Left hindlimb (tissue), 1 donor: ENCODE measurements at places on chromosomes 3 and 15.

GRCh38 chr15:44308415-44308814 lies 19.9 kb downstream of the GOLM2 start:
- DNase-seq = no peak

DNA sequence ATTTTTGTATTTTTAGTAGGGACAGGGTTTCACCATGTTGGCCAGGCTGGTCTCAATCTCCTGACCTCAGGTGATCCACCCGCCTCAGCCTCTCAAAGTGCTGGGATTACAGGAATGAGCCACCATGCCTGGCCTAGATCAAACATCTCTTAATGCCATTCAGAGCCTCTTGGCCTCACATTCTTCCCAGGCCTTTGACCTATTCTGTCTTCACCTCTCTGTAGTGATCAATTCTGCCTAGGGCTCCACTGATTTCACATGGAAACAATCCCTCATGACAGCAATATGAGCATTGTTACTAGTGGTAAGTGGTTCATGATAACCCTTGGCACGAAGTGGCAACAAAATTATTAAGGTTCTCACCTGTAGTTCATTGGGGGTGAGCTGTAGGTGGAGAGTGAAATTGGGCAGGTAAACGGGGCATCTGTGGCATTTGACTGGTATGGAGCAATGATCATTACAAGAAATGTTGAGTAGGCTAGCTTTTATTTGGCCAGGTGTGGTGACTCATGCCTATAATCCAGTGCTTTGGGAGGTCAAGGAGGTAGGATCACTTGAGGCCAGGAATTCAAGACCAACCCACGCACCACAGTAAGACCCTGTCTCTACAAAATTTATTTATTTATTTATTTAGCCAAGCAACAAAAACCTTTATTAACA lies 4.8 kb upstream of the ARPIN start:
- no peak for DNase-seq

GRCh38 chr3:24141548-24141947 lies 196.5 kb downstream of the NR1D2 start:
- no peak for DNase-seq

DNA sequence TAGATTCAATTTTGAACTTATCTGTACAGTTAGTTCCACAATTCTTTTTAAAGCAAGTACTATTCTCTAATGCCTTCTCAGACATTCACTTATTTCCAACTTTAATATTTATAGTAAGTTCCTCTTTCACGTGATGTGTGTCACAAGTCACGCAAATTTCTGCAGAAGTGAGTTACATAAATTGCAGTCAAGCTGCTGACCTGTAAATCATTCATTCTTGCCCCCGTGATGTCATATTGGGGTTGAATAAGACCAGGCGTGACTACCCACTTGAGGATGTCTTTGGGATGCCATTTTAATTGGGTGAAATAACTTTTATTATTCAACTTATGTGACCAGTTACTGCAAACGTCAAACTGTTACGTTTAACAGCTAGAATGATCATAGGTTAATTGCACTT lies 15.1 kb downstream of the PPARG start:
- DNase-seq = no peak

GRCh38 chr3:155744010-155744625 lies 753 bp downstream of the PLCH1 start:
- peak; percentile 58 for DNase-seq

GRCh38 chr3:121974601-121975111 lies 47.4 kb downstream of the ILDR1 start:
- no peak for DNase-seq

DNA sequence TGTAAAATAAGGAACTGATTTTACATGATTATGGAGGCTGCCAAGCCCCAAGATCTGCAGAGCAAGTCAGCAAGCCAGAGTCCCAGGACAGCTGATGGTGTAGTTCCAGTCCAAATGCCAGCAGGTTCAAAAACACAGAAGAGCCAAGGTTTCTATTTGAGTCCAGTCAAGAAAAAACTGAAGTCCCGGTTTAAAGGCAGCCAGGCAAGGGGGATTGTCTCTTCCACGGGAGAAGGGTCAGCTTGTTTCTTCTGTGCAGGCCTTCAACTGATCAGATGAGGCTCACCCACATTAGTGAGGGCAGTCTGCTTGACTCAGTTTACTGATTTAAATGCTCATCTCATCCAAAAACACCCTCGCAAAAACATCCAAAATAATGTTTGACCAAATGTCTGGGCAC lies 246.2 kb downstream of the PLCL2 start:
- no peak for DNase-seq

DNA sequence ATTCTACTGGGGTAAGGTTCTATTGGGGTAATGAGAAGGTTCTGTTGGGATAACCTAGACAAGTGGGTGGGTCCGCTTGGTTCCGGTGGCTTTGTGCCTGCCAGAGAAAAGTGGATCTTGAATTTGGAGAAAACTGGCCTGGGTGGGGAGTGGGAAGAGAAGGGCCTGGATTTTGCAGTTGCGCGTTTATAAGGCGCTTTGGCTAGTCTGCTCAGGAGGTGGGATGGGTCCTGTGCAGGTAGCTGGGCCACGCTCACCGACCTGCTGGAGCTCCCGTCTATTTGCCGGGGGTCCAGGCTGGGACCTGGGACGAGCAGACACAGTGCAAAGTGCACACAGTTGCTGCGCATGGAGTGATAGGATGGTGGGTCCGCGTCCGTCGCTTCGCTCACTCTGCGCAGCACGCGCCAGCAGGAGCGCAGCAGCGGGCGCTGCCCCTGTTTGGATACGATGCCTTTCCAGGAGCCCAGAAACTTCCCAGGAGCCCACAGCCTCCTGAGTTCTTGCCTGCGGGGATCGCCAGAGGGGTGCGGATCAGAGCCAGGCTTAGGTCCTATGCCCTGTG lies 1.3 kb upstream of the AP3B2 start:
- no peak for DNase-seq

GRCh38 chr3:60282866-60283265 lies 968.4 kb downstream of the FHIT start:
- no peak for DNase-seq

DNA sequence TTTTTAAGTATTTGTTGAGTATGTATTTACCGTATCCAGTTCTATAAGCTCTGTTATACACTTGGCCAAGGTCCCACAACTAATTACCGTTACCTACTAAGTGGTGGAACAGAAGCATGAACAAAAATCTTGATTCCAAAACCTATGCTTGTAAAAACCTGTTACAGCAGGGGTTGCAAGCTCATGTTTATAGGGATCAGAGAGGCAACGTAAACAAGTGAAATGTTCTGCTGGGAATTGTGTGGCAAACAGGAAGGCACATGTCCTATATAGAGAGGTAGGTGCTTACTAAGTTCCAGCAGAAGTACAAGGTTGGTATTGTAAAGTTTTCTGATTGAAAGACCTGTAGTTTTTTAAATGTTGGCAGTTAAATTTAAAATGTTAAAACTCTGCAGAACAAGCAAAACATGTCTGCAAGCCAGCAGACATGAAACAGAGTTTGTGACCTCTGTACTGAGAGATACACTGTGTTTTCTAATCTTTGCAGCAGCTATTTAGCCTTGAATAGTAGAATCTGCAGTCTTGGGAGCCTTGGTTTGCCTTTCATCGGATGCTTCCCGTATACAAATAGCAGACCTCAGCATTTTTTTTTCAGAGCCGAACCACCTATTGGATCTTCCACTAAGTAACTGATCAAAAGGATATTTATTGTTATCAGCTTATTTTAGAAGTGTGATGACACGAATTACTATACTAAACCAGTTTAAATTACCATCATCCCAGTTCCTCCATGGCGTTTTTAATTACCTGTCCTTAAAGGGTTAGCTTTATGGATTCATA lies 11.4 kb downstream of the IREB2 start:
- no peak for DNase-seq

- DNase-seq = no peak
These were observed 29.4 kb downstream of the GPR176 start for GRCh38 chr15:39890621-39891020.

GRCh38 chr15:88479169-88479568 lies 11.7 kb downstream of the MRPS11 start:
- DNase-seq = no peak

DNA sequence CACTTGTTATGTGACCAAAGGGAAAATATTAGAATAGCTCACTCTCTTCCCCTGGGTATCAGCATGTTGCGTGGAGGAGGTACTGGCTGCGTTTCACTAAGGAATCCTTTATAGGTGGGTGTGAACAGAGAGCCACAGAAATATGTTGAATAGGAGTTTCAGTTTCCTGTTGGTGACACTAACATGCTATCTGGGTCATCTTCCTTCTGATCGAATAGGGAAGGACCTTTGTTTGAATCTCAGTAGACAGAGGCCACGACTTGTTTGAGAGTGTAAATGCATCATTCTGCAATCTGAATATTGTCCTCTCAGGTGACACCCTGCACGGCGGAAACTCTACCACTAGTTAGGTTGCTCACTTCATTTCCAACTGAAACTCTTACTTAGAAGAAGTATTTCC lies 157.9 kb upstream of the SLC2A2 start:
- DNase-seq = no peak

DNA sequence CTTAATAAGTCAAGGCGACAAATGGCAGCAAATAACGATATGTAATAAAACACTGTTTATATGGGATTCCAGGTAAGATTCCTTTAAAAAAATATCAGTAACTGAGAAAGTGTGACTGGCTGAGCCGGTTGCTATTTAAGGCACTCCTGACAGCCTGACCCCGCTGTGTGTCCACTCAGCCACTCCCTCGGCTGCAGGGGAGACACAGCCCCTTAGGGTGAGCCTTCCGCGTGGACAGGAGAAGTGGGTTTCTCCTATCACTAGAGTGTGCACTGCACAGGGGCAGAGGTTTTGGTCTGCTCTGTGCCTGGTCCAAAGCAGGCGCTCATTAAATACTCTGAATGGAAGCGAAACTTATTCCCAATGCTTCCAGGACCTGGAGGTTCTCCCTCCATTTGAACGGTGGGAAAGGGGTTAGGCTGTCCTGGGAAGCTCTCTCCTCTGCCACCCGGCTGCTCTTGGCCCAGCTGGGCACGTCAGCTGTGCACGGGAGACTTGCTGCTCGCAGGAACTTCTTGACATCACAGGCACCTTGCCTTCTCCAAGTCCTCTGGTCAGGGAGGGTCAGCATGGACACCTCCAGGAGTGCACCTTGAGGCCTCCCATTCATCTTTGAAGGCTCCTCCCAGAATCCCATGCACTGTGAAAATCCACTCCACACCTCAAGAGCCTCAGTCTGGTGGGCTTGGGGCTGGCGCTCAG lies 43.3 kb upstream of the SLCO2A1 start:
- no peak for DNase-seq

GRCh38 chr3:8733332-8734094 lies at the start of gene CAV3:
Gene CAV3, plus strand, starts transcription at chr3:8733802. Its CDS starts 75 bp downstream, at chr3:8733877.
- DNase-seq = peak; percentile 76

DNA sequence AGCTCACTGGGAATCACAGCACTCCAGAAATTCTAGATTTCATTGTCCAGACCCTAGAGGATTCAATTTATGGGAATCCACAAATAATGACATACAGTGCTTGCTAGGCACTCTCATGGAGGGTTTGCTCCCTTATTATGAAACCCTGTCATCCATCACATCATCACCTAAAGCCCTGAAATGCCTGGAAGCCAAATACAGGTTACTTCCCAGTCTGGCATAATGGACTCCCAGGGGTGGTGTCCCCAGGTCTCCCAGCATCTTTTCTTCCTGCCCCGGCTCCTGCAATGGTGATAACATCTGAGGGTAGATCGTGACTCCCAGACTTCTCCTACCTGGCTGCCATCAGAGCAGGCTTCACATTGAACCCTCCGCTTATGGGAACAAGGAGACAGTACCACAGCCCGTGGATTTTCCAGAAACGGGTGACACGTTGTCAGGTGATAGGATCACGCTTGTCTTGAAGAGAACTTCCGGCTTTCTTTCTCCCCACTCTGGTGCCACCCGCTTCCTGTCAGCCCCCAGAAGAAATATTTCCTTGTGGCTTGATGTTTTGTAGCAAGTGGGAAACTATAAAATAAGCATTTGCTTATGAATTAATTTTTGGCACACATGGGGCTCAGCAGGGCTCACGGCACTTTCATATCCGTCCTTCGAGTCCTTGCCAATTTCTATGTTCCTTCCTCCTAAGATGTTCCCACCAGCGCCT lies 238.7 kb upstream of the BHLHE40 start:
- DNase-seq = no peak

DNA sequence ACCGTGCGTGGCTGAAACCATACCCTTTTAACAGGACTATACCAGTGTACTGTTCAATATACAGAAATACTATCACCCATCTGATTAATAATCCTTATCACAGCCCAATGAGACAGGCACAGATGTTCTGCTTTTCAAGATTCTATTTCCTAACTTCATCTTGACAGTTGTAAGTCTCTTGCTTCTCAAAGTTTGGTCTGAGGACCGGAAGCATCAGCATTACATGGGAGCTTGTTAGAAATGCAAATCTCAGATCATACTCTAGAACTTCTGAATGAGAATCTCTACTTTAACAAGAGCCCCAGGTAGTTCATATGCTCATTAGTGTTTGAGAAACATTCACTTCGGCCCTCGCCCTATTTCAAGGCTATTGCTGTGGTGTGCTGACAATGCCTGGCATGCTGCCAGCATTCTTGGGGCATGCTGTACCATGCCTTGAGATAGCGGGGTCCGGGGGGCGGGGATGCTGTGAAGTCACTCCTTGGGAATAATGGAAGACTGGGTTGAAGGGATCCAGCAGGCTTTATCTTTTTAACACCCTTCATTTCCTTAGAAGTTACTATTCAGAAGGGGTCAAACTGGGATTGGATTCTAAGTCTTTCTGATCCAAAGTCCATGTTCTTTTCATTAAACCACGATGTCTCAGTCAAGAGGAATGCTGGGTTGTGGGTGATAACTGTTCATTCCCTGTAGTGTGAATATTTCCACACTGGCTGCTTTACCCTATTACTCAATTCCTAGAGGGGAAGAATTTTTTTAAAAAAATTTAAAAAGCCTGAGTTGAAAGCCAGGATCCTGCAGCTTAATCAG lies 194.7 kb downstream of the LPP start:
- DNase-seq = no peak

DNA sequence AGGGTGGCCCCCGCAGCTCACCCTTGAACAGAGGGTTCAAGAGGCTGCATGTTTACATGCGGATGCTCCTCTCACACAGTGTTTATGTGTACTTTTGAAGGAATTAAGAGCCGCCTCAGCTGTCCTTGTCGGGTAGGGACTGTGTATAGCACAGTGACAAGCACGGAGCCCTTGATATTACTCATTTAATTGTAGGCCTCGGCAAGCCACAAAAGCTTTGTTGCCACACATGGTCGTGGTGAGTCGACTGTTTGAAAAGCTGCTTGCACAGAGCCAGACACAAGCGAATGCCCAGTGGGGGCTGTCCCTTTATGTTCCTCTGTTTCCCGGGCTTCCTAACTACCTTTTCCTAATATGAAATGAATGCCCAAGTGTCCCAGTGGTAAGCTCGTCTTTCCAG lies 4.5 kb downstream of the ESYT3 start:
- no peak for DNase-seq

- DNase-seq = peak; percentile 66
These were observed 8.9 kb downstream of the CISH start for GRCh38 chr3:50602595-50603191.

DNA sequence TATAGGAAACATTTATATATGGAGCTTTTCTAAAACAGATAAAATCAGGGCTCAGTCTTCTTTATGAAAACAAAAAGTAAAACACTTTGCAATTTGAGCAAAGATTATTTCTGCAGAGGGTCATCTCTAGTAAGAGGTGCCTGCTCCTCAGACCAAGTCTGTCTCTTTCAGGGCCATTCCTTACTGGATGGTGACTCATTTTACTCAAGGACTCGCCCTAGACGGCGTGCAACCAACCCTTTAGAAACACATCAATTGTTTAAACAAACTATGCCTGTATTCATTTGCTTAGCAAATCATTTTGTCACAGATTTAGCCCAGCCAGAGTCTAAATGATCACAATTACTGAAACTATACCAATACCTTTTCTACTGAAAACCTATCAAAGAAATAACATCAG lies 242.8 kb upstream of the ICE2 start:
- no peak for DNase-seq
